Suppressor macrophage treated with lipopolysaccharide for 4 hours (primary cell): ENCODE measurements at places on chromosomes 6 and 20.
A peak's percentile ranks its signal among the peaks of the same experiment; 100 is the strongest.

- DNase-seq = no peak
Observed at GRCh38 chr6:6505111-6505510, 83.4 kb upstream of the LY86 start.

DNA sequence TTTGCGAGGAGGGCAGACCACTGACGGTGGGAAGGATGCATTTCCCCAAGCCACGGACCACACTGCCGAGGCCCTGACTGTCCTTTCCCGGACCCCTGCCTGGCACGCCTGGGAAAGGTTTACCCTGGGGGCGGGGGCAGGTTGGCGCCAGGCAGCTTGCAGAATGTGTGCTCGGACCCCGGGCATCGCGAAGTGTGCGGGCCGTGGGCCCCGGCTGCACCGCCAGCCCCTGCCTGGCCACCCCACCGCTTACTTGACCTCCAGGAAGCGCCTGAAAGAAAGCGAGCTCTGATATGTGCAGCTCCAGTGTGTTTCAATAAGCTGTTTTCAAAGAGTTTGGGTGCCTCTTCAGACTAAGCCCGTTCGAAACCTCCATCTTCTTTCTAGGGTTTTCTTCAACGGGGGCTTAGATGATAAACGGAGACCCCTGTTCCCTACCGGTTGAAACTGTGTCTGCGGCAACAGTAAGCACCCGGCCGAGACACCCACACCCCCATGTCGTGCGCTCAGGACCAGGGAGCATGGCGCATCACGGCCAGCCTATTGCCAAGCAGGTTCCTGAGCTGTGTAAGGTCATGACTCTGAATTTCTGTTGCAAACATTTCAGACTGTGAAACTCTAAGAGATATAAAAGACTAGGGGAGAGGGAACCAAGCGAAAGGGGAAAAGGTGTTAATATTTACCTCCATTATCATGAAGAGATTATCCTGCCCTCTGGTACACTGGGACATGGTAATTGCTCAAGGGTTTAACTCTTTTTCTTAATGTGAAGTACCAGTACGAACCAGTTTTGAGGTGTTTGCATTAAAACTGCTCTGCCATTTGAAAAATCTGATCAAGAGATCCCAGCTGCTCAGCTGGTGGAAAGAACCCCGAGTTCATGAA lies 231.2 kb upstream of the FOXQ1 start:
- DNase-seq = no peak

- no peak for DNase-seq
Observed at GRCh38 chr6:18034798-18035202, 47.4 kb upstream of the KIF13A start.

- DNase-seq = peak; percentile 10
Observed at GRCh38 chr6:144006736-144007477, 1.2 kb downstream of the PLAGL1 start.
